HuH-7 (cell line): ENCODE measurements at places on chromosomes 4 and X.

DNA sequence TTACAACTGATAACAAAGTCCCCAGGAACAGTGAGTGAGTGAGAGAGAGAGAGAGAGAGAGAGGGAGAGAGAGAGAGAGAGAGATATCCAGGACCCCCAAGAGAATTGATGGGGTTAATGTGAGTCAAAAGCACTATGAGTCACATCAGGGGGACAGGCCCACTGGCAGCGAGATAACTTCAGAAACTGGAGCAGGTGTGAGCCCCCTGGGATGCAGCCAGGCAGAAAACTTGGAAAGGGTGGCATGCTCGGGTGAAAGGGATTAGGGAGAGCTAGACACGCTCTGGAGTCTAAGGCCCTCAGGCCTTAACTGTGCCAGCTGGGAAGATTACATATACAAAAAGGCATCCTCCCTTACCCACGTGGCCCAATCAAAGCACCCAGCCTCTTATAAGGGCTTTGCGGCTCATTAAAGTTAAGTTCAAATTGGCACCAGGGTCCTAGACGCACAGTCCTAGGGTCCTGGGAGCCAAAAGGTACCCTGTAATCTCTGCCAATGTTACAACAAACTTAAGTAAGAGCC lies 841 bp downstream of the ACOT9 start:
- peak; percentile 8 for DNase-seq

DNA sequence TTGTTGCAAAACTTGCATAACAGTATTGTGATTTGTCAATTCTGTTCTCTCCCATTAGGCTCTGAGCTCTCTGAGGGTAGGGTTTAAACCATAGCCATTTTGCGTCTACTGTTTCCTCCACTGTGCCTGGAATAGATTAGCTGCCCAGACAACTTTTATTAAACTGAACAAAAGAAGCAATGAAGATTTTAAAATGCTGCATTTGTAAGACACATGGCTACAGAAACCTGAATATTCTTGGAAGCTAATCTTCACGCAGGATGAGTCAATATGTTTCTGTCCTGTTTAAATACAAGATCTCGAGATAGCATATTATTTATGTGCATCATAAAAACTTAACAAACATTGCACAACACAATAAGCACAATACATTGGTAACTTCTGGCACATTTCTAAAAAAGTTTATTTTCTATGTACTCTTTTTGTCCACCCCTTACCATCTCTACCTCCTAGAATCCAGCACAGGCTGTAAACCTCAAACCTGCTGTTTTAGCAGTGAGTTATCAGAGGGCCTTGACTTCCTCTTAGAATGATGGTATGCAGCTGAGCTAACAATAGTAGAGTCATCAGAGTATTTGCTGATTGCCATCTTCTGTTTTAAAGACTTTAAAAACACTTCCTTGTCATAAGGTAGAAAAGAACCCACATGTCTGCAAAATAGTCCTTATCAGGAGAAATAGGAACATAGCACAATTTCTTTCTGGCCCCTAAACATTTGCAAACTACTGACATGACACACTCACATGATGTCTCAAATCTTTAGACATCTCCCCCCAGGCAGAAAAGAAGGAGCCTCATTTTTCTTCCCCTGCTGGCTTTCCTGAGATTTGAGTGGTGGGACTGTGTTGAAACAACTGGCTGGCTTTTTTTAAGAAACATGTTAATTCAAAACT lies 10.6 kb upstream of the CCNG2 start:
- DNase-seq = peak; percentile 18

DNA sequence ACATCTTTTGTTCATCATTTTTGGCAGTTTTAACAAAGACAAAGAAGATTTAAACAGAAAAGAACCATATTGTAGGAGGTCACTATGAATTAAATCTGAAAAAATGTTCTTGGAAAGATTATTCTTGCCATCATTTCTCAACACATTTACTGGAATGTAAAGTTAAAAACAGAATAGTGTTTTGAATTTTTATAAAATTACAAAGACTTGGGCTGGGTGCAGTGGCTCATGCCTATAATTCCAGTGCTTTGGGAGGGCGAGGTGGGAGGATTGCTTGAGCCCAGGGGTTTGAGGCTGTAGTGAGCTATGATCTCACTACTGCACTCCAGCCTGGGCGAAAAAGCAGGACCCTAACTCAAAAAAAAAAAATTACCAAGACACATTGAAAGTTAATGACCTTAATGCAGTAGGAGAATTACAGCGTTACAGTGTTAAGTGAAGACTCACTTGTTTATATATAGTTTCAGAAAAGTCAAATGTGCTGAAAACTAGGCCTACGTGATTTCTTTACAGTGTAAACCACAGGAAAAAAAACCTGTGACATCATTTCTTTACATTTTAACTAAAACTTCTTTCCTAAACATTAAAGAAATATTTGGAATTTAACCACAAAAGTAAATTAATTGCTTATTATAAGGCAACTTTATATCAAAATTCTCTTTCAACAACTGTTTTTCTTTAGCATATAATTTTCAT lies 7.9 kb downstream of the FAM13A start:
- DNase-seq = no peak

GRCh38 chr4:107654694-107655093 lies 65.3 kb downstream of the PAPSS1 start:
- no peak for DNase-seq

GRCh38 chrX:120739300-120739699 lies 109.4 kb upstream of the C1GALT1C1 start:
- no peak for DNase-seq

- no peak for DNase-seq
Observed at GRCh38 chr4:13327991-13328390, 156.1 kb downstream of the RAB28 start.

DNA sequence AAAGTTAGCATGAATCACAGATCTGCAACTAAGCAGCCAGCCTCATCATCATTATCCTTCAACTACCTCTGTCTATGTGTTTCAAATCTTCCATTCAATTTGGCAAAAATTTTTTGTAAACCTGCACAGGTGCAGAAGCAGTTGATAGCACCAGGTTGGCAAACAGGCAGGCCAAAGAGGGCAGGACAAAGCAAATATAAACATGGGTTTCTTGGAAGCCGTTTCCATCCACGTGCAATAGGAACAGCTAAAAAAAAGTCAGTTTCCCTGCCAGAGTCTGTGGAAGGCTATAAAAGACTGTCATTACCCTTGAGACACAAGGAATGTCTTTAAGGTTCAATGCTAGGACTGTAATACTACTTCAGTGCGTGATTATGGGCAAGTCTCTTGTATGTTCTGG lies 253.2 kb downstream of the PDHA2 start:
- no peak for DNase-seq

DNA sequence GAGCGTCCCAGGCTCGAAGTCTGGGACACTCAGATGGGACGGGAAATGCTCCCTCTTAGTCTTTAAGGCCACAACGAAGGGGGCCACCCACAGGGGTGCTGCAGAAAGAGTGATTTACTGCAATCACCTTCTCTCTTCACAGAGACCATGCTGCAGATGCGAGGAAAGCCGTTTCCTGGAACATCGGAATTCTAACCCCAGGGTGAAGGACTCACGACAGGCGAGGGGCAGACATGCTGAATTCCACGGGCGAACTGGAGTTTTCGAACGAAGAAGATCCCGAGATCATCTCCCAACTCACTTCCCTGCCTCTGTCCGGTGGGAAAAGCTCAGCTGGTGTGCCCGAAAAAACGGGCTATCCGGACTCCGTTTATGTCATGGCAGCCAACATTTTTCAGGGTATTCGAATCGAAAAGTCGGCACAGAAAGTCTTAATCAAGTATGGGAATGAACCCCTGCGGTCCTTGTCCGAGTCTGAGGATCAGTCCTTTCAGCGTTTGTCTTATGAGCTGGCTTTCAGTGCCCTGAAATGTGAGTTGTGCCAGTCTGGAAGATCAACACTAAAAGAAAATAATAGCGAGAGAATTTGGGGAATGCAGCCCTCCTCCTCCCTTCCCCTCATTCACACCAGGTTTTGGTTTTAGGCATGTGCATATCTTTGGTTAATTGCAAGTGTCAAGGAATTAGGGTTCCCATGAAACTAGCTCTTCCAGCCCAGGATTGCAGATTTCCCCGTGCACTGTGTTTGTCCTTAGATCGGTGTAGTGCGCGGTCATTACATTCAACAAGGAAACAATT lies 905 bp downstream of the NSUN7 start:
- DNase-seq = no peak

- DNase-seq = no peak
Observed at GRCh38 chr4:139675651-139676050, 10.0 kb downstream of the MGST2 start.

- no peak for DNase-seq
Observed at GRCh38 chr4:33064238-33064637, 2344.1 kb downstream of the PCDH7 start.

GRCh38 chrX:1587161-1587560 lies 4.2 kb upstream of the AKAP17A start:
- DNase-seq = no peak
